ENCODE measurements at places on chromosomes 7 and 10. TPM values are rescaled to one million over a fixed set of nuclear protein-coding genes. Genes with fewer than 3 reads are reported as not detected.
A peak's percentile ranks its signal among the peaks of the same experiment; 100 is the strongest.

DNA sequence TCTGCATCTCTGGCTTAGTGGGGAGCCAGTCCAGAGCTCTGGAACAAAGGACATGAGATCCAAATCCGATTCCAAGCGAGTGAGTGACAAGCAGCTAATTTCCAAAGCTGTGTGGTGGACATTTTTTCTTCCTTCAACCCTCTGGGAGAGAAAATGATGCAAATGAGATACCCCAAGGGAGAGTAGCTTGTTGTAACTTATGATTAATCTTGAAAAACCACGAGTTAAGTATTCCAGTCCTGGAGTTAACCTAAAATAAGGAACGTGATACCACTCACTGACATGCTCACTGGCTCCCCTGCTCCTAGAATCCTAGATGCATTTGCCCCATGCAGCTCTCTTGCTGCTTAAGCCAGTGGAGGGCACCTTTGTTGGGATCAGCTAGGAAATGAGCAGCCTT lies 116.0 kb upstream of the HABP2 start:
- H3K27ac ChIP-seq: no peak overlapping the region
- DNase-seq: no peak
- H3K4me3 ChIP-seq: no peak overlapping the region
- H3K4me1 ChIP-seq: no peaks in the 10 kb centered on the region
- H3K36me3 ChIP-seq: no peaks in the 10 kb centered on the region
- peaks cover 13% of the 10 kb centered on the region for H3K27me3 ChIP-seq

- peaks cover 6% of the 10 kb centered on the region for H3K4me1 ChIP-seq
- no peak for DNase-seq
- no peak overlapping the region for H3K4me3 ChIP-seq
- H3K27me3 ChIP-seq: no peaks in the 10 kb centered on the region
- no peaks in the 10 kb centered on the region for H3K36me3 ChIP-seq
Observed at GRCh38 chr10:21083861-21084260, 186.8 kb upstream of the NEBL start.

DNA sequence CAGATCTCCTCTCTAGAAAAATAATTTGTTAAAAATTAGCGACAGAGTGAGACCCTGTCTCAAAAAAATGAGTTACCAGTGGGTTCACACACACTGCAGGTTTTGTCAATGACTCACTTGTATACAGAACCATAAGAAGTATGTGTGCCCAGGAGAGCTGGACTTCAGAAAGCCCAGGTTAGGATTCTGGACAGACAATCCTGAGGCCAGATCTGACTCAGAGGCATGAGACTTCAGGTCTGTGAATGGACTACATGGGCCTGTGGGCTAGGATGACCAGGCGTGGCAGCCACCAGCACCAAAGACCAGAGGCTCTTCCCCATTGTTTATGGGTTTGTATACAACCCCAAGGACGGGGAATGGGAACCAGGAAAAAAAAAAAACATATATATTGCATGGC lies 9.3 kb upstream of the ZNF438 start:
- H3K4me3 ChIP-seq: no peak overlapping the region
- no peaks in the 10 kb centered on the region for H3K4me1 ChIP-seq
- DNase-seq: no peak
- H3K27ac ChIP-seq: no peak overlapping the region

DNA sequence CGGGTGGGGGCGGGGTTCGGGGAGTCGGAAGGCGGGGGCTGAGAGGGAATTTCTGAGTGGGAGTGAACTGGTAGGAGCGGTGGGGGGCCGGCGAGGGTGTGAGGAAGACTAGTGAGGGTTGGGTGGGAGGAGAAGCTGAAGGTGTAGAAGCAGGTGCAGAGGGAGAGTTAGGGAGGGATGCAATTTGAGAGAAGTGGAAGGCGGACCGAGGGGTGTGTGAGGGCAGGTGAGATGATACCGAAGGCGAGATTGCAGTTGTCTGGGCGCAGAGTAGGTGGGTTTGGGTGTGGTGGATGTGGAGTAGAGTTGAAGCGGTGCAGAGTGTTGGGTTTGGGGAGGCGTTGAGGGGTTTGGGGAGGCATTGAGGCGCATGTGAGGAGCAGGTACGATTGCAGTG lies 643 bp downstream of the KAT6B start:
- no peak for DNase-seq
- peak overlapping the region; percentile 54 for H3K27ac ChIP-seq
- peaks cover 4% of the 10 kb centered on the region for H3K27me3 ChIP-seq
- H3K4me1 ChIP-seq: peaks cover 19% of the 10 kb centered on the region

CDC14C gene
- not detected for total RNA-seq

PIK3CG gene
- total RNA-seq: 13.4 TPM

LRGUK gene
- total RNA-seq: 0.54 TPM

VPS41 gene
- 55.3 TPM for total RNA-seq

Measured in A673 (cell line).